ENCODE measurements at places on chromosomes 1 and 21.

- DNase-seq: no peak
These were observed at the start of gene OPRD1 for GRCh38 chr1:28811766-28812668. Gene OPRD1, plus strand, starts transcription at chr1:28812170. Its CDS starts 214 bp downstream, at chr1:28812384.

GRCh38 chr21:42226626-42227025 is 7.7 kb downstream of the ABCG1 start:
- DNase-seq: no peak

- DNase-seq: no peak
These were observed 8.4 kb upstream of the FAAP20 start for GRCh38 chr1:2202843-2203601.

DNA sequence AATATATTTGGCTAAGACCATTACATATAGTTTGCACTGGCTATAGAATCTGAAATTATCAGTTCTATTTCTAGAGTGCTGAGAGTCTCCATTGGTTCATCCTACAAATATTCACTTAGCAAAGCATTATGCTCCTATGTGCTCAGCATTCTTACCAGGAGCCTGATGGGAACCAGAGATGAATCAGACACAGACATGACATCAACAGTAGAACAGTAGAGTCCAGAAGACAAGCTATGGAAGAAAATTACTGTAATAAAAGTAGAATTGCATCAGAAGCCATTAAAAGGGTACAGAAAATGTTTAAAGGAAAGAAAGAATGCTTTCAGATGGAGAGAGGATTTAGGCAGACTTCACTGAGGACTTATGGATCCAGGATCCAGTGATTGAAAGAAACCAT is 271.7 kb upstream of the SNX7 start:
- peak; percentile 90 for DNase-seq

DNA sequence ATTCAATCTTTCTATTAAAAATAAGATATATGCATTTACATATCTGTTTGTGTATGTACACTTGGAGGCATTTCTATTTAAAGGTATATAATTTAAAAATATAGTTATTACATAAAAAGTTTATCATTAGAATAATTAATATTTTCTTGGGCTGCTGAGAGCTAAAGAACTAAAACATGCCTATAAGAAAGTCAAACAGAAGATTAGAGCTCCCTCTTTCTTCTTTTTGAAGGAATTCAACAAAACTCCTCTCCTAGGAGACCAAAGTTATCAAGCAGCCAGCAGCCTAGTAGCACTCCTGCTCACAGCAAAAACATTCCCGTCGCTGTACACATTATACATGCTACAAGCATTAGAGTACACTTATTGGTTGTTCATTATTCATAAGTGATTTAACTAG is 216.4 kb downstream of the VAV3 start:
- peak; percentile 4 for DNase-seq

GRCh38 chr21:36773117-36773516 is 74.2 kb downstream of the SIM2 start:
- DNase-seq: peak; percentile 87

DNA sequence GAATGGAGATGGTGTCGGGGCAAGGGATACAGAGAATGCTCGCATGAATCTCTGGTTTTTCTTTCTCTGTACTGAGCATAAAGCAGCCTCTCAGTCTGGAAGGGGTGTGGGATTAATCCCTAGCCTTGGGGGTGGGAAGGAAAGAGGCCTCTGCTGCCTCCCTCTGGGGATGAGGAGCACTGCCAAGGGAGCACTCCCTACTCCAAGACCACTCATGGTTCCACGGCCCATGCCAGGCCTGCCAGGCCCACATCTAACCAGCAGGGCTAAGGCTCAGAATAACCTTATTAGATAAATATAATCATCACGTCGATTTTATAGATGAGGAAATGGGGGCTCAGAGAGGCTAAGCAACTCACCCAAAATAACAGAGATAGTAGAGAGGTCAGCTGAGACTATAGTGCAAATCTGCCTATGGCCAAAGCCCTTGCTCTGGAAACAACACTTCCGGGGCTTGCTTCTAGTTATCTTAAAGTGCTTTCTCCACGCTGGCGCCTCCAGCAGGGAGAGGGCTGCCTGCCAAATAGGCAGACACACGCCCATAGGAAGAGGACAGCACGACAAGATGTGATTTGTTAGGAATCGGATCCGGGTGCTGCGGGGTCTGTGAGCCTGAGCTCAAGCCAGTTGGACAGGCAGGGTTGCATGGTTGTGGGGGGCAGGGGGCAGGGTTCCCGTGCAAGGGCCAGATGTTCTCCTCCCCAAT is 522 bp downstream of the TEX35 start:
- peak; percentile 78 for DNase-seq

DNA sequence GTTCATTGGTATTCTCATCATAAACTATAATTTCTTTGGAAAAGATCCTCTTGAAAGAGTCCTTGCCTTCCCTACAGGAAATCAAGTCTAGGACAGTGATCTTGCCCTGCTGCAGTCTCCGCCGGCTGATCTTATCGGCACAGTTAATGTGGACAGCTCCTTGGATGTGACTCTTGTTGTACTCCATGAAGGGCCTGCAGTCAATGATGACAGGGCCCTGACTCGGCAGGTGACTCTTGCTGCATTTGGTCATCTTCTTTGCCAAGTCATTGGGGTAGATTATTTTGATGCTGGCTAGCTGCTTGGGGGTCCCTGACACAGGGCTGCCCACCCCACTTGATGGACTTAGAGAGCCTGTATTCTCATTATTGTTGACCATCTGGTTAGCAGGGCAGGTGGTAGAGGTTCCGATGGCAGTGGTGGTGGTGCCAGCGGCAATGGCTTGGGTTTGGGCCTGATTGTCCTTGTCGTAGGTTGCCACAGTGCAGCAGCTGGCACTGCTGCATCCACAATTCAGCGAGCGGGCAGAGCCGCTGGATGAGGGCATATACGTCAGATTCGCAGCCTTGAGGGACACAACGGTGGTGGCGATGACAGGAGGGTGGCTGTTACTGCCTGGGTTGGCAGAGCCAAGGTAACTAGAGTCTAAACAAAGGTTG is 2.7 kb downstream of the DUSP10 start:
- no peak for DNase-seq

- no peak for DNase-seq
These were observed 63.4 kb upstream of the PSEN2 start for GRCh38 chr1:226806988-226807387.

DNA sequence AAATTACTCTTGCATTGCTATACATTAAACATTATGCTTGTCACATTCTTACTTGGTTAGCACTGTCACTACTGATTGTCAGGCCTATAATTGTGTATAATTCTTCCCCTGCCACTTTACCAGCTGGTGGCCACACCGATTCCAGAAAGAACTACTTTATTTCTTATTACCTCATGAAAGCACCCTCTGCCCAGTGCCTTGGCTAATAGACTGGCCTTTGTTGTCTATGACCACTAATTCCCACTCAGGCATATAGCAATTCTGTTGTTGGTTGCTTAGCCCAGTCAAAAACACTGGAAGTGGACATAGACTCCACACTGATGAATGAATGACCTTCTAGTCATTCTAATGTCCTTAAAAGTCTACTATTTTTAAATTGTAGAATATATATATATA is 35.6 kb downstream of the MRPL39 start:
- no peak for DNase-seq

- peak; percentile 2 for DNase-seq
These were observed 1035.7 kb downstream of the ADGRL2 start for GRCh38 chr1:82836213-82836972.

DNA sequence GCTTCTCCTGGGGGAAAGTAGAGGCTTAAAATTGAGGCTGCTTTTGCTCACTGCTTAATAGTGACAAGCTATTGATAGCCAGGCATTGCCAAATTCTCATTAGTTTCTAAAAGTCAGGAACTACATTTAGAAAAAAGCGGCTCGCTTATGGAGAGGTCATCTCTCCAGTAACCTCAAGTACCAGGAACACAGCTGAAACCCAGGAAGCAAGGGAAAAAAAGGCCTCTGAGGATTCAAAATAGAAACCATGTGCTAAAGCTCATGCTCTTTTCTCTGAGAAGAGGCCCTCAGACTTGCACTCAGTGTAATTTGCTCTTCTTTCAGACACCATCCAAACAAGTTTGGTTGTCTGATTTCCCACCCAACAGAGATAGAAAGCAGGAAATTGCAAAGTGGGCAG is 261.4 kb upstream of the USP25 start:
- DNase-seq: no peak

DNA sequence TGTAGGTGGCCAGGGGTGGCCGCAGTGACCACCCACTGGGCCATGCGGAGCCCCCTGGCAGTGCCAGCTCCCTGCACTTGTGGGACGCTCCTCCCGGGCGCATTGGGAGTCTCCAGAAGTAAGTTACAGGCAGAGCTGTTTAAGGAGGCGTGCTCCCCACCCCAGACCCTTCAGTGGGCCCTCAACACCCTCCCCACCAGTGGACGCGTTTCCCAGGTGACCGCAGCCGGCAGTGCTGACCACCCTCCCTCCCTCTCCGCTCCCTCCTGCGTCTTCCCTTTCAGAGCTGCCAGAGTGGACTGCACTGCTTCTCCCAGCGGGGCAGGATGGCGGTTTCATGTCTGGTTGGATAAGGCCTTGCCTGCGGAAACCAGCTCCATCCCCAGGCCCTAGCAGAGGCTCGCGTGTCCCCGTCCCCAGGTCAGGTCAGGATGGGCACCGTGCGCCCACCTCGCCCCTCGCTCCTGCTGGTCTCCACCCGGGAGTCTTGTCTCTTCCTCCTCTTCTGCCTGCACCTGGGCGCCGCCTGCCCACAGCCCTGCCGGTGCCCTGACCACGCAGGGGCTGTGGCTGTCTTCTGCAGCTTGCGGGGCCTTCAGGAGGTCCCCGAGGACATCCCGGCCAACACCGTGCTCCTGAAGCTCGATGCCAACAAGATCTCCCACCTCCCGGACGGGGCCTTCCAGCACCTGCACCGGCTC is 1.1 kb downstream of the LRRC3 start:
- no peak for DNase-seq

- DNase-seq: peak; percentile 41
These were observed at the start of the genes PLA2G2C and UBXN10 for GRCh38 chr1:20185834-20186782. Gene PLA2G2C, minus strand, starts transcription at chr1:20186518. Its CDS starts 9,155 bp downstream, at chr1:20177363. Gene UBXN10, plus strand, starts transcription at chr1:20186096. Its CDS starts 4,466 bp downstream, at chr1:20190562.

DNA sequence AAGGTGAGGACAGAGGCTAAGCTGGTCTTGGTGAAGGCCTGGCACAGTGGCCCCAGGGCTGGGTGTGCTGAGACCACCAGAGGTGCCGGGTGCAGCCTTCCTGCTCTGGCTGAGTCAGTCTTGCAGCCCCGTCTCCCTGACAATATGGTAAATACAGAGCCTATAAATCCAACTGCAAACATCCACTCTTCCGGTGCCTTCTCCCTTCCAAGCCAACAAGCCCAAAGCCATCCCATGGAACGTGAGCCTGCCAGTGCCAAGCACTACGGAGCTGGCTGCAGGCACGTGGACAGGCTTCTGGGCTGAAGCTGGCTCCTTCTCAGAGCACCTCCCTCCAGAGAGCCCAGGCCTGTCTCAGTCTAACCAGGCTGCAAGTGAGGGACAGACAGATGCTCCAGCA is 70.0 kb downstream of the TRABD2B start:
- DNase-seq: no peak

DNA sequence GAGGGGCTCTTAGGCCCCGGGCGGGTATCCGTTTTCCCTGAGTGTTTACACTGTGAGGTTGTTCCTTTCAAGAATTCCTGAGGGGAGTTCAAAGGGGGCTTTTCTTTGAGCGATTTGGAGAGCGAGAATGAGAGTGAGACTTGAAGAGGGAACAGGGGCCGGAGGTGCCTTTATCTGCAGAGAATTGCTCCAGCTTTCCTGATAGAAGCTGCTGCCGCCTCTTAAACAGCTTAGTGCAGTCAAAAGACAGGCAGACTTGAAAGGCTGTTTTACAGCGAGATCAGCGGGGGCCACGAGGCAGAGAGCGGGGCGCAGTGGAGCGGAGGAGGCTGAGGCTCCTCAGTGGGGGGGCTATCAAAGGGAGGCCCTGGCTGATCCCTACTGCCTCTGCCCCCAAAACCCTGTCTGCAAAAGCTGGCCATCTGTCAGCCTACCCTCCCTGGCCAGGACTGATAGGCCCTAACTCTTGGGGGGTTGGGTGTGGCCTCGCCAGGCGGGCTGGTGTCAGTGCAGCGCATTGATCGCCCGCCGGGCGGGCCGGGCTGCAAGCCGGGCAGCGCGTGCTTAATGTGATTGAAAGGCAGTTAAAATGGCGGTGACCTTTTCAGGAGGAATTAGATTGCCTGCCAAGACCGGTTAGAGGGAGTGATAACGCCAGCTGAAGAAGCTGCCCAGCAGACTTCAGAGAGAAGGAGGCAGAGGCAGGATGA is 36.4 kb downstream of the TMEM53 start:
- DNase-seq: no peak

DNA sequence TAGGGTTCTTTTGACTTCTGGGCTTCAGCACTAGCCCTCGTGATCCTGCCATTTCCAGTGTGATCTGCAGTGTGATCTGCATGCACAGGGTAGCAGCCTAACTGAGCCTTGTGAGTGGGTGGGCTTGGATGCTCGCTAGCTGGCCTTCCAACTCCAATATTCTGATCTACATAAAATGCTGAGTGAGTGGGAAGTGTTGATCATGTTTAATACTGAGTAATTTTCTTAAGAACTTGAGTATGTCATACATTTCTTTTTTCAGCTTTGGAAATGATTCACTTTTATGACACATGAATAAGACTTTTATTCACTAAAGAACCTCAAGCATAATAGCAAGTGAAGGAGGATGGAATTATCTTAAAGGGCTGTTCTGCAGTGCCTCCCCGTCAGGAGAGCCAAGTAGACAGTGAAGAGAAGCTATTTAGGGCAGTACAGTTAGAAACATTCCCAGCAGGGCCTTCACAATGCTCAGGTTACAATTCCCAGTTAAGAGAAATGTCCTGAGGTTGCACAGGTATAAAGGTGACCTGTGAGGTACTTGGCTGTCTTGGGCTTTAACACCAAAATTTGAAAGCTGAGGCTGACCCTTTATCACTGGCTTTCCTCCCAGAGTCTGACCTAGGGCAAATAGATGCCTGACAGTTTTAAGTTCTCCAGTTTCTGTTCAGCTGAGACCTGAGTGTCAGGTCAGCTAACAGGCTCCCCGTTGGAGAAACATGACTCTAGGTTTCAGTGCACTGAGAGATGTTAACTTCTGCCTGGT is 29.1 kb upstream of the LRRC8C start:
- peak; percentile 39 for DNase-seq

- DNase-seq: peak; percentile 81
These were observed 887 bp downstream of the SLC19A2 start for GRCh38 chr1:169484683-169485430.

GRCh38 chr1:224203243-224204016 is 20.4 kb downstream of the DEGS1 start:
- DNase-seq: peak; percentile 55

GRCh38 chr1:153122831-153123421 is 9.6 kb upstream of the SPRR2F start:
- no peak for DNase-seq

GRCh38 chr1:198823626-198824025 is 184.8 kb downstream of the PTPRC start:
- no peak for DNase-seq

DNA sequence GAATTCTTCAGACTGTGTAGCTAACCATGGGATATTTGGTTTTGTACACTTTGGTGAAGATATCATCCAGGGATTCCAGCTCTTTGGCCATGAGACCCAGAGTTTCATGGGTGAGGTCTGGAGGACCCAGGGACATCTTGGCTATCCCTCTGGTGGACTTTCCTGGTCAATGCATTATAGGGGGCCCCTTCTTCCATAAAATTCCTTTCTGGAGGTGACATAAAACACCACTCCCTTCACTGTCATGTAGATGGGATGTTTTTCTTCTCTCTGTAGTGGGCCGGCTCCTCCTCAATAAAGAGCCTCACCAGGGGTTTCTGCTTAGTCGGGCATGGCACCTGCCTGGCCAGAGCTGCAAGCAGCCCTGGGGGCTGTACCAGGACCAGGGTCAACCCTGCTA is 2.2 kb downstream of the ATPAF1 start:
- DNase-seq: no peak

Measured in cardiac fibroblast (primary cell).